ENCODE measurements at places on chromosomes 3 and 15.

DNA sequence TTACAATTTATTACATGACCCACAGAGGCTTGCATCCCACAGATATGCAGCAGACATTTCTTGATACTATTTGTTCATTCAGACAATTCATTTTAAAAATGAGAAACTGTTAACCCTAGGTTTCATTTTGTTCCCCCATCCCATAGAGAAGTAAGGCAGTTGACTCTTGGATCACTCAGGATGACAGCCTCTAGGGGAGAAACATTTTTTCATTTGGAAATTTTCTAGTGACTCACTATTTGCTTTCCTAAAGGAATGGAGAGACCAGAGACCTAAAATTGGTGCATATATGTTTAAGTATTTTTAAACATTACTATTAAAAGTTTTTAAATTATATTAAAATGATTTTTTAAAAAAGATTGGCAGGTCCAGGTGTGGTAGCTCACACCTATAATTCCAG is 19.5 kb upstream of the PHC3 start:
- no peak for DNase-seq

DNA sequence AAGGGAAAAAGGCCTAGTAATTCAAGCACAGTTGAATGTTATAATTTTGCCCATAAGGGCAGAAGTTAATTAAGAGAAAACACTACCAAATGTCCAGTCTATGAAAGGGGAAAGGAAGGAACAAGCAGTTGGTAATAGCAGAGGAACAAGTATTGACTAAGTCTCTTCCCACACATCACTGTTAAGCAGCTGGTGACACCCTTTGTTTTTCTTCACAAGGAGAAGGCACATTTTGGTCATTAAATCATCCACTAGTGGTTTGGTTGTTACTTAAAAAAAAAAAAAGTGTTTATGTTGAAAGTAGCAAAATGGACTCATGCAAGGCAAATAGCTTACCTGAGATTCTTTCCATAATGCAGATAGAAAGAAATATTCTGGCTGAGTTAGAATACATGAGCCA is 321.4 kb upstream of the NECTIN3 start:
- no peak for DNase-seq

- DNase-seq, result no peak
Observed at GRCh38 chr15:93250209-93250608, 161.2 kb upstream of the RGMA start.

DNA sequence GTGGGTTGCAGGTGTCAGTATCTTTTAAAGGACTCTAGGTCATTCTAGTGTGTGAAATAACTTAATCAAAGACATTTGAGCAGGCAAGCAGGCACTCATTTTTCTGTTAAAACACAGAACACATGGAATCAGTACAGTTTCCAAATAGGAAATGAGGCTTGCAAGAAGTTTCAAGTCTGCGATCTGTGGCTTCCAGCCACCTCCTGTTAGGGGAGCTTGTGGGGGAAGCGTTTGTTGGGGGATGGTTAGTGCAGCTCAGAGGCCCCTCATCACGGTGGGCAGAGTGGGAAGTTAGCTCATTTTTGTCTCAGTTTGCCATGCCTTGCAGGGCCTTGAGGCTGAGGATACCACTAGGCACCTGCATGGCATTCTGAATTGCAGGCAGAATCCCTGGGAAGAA is 59.9 kb downstream of the SLC6A11 start:
- DNase-seq, result no peak

GRCh38 chr3:133157716-133158115 is 119.5 kb downstream of the TMEM108 start:
- DNase-seq, result no peak

- DNase-seq, result no peak
Observed at GRCh38 chr3:149474250-149474817, at the start of gene TM4SF4. TSS of gene TM4SF4 (plus strand) at chr3:149474697. CDS start at chr3:149474878, 181 bp downstream.
